ENCODE measurements at places on chromosomes 1 and 21. TPM values are rescaled to one million over a fixed set of nuclear protein-coding genes. Genes with fewer than 3 reads are reported as not detected.

DNA sequence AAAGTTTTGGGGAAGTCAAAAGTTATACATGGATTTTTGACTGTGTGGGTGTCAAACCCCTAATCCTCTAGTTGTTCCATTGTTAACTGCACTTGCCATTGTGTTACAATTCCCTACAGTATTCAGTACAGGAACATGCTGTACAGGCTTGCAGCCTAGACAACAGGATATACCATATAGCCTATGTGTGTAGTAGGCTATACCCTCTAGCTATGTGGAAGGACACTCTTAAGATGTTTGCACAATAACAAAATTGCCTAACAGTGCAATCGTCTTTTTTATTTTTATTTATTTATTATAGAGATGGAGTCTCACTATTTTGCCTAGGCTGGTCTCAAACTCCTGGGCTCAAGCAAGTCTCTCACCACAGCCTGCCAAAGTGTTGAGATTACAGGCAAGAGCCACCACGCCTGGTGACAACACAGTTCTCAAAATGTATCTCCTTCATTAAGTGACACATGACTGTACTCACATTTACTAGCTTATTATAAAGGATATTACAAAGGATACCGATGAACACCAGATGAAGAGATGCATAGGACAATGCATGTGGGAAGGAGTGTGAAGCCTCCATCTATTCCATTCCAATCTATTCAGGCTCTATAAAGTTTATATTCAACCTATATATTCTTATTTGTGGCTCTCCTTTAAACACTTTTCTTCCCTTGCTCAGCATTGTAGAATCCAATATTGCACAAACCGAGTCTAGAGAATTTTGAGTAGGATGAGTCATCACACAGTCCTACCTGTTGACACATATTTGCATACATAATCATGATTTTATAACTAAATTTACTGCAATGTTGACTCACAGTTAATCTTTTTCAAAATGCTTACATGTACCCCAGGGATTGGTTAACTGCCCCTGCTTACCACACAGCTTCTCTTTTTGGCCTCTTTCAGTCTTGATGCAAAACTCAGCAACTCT lies 28.4 kb upstream of the CEP350 start:
- H3K4me1 ChIP-seq = peaks cover 6% of the 10 kb centered on the region
- no peaks in the 10 kb centered on the region for H3K27me3 ChIP-seq
- H3K36me3 ChIP-seq = no peaks in the 10 kb centered on the region
- no peak overlapping the region for H3K4me3 ChIP-seq
- peak; percentile 59 for DNase-seq

The CELA2A gene
- total RNA-seq = not detected

GRCh38 chr1:218494449-218494852 lies 149.3 kb downstream of the TGFB2 start:
- no peaks in the 10 kb centered on the region for H3K36me3 ChIP-seq
- H3K4me3 ChIP-seq = no peak overlapping the region
- H3K27ac ChIP-seq = no peak overlapping the region
- H3K4me1 ChIP-seq = peaks cover 44% of the 10 kb centered on the region
- no peak for DNase-seq

DNA sequence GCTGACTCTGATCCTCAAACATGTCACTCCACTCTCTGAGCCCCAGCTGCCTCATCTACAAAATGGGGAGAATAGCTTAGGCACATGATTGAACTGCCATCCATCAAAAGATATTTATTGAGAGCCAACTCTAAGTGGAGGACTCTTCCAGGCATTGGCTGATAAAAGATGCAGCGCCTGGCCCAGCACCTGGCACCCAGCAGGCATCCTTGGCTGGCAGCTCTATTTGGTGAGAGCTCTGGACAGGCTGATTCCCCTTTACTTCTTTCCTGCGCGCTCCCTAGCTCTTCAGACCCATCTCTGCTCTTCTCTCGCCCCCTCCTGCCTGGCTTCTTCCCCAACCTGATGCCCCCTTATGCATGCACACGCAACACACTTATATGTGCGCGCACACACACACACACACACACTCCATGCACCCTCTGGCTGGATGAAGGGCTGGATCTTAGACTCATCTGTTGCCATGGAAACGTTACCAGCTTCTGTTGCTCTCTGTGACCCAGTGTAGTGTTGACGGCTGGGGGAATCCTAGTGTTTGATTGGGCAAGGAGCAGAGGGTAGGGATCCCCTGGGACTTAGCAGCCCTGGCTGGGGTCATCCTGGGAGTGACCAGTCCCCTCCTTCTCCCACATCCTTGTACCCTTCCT lies 49.3 kb downstream of the VWA5B1 start:
- H3K4me3 ChIP-seq = no peak overlapping the region
- H3K27ac ChIP-seq = no peak overlapping the region
- no peak for DNase-seq
- peaks cover 8% of the 10 kb centered on the region for H3K27me3 ChIP-seq

The PADI2 gene
- total RNA-seq = 0.48 TPM

DNA sequence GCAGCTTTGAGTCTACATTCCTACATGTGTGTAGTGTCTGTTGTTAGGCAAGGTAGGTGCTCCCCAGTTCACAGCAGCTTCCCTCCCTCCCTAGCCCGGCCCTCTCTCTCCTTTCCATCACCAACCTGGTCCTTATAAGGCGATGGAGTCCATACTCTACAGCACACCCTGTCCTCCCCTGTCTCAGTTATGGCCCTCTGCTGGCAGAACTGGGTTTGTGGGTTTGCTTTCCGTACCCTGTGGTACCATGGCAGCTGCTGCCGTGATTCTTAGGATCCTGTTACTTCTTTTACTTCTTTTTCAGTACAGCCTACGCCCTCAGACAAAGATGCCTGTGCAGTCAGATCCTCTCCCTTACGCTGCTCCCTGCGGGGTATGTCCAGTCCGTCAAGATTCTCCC lies 31.7 kb downstream of the AK5 start:
- no peaks in the 10 kb centered on the region for H3K27me3 ChIP-seq
- no peak overlapping the region for H3K27ac ChIP-seq
- no peak overlapping the region for H3K4me3 ChIP-seq
- no peaks in the 10 kb centered on the region for H3K4me1 ChIP-seq
- DNase-seq = no peak

DNA sequence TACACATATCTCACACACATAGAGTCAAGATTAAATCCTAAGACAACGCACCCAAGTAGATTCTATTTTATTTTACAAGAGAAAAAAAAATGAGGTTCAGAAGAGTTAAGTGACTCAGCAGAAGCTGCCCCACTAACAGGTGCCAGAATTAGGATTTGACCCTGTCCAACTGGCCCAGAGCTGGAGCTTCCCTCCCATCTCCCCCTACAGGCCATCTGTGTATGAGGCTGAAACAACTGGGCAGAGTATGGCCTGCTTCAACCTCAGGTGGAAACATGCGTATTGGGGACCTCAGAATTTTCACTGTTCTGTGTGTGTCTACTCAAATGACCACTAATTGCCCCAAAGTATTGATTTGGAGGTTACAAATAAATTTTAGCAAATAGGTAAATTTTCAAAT lies 29.9 kb downstream of the PSMG1 start:
- no peak for DNase-seq
- H3K36me3 ChIP-seq = no peaks in the 10 kb centered on the region
- no peak overlapping the region for H3K4me3 ChIP-seq
- no peak overlapping the region for H3K27ac ChIP-seq
- H3K4me1 ChIP-seq = peaks cover 9% of the 10 kb centered on the region

- peak overlapping the region; percentile 95 for H3K27ac ChIP-seq
- H3K36me3 ChIP-seq = no peaks in the 10 kb centered on the region
- H3K4me1 ChIP-seq = peaks cover 29% of the 10 kb centered on the region
- H3K27me3 ChIP-seq = no peaks in the 10 kb centered on the region
- H3K4me3 ChIP-seq = peak overlapping the region; percentile 24
- peak; percentile 85 for DNase-seq
These were observed 15.0 kb upstream of the SARS1 start for GRCh38 chr1:109198745-109199144.

DNA sequence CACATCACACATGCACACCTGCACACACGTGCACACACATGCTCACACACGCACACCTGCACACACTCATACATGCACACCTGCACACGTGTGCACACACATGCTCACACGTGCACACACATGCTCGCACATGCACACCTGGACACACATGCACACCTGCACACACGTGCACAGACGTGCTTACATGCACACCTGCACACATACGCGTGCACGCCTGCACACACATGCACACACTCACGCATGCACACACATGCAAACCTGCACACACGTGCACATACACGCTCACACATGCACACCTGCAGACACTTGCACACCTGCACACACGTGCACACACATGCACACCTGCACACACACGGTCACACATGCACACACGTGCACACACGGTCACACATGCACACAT lies 32.6 kb downstream of the CFAP74 start:
- H3K27ac ChIP-seq = no peak overlapping the region
- no peak for DNase-seq
- H3K4me1 ChIP-seq = no peaks in the 10 kb centered on the region
- H3K4me3 ChIP-seq = no peak overlapping the region
- H3K36me3 ChIP-seq = no peaks in the 10 kb centered on the region

DNA sequence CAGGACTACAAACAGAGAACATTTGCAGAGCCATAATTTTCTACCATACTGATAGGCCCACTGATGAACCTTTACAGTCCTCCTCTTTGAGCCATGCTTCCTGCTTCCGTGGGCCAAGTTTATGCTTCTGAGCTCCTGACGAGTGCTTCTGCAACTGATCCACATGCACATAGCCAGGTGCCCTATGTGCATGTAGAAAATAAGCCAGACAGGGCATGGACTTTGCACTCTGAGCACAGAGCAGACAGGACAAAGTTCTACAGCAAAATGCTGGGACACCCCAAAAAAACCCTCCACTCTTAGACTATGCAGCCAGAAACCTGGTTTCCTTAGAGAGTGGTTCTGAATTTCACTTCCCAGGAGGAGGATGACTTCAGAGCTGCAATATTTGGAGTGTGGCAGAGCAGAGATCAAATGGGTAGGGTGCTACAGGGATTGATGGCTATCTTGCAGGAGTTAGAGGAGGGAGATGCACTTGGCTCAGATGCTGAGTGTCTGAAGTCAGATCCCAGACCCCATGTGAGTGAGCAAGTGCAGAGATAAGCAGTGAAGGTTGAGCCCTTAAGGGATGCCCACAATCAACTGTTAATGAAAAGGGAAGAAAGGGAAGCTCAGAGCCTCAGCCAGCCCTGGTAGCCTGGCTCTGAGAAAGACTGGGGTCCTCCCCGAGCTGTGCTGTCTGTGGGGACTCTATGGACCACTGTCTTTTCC lies 230.9 kb downstream of the DUSP10 start:
- no peaks in the 10 kb centered on the region for H3K36me3 ChIP-seq
- H3K27ac ChIP-seq = no peak overlapping the region
- H3K4me1 ChIP-seq = no peaks in the 10 kb centered on the region
- H3K27me3 ChIP-seq = no peaks in the 10 kb centered on the region
- DNase-seq = no peak

- H3K36me3 ChIP-seq = no peaks in the 10 kb centered on the region
- H3K27ac ChIP-seq = no peak overlapping the region
- peak; percentile 38 for DNase-seq
- H3K4me1 ChIP-seq = peaks cover 7% of the 10 kb centered on the region
- H3K27me3 ChIP-seq = peaks cover 31% of the 10 kb centered on the region
These were observed 25.6 kb downstream of the ALPL start for GRCh38 chr1:21534674-21535378.

The SLC5A9 gene
- not detected for total RNA-seq

GRCh38 chr1:73674945-73675561 lies 522.9 kb downstream of the LRRIQ3 start:
- no peaks in the 10 kb centered on the region for H3K36me3 ChIP-seq
- H3K4me3 ChIP-seq = no peak overlapping the region
- no peaks in the 10 kb centered on the region for H3K4me1 ChIP-seq
- no peaks in the 10 kb centered on the region for H3K27me3 ChIP-seq

DNA sequence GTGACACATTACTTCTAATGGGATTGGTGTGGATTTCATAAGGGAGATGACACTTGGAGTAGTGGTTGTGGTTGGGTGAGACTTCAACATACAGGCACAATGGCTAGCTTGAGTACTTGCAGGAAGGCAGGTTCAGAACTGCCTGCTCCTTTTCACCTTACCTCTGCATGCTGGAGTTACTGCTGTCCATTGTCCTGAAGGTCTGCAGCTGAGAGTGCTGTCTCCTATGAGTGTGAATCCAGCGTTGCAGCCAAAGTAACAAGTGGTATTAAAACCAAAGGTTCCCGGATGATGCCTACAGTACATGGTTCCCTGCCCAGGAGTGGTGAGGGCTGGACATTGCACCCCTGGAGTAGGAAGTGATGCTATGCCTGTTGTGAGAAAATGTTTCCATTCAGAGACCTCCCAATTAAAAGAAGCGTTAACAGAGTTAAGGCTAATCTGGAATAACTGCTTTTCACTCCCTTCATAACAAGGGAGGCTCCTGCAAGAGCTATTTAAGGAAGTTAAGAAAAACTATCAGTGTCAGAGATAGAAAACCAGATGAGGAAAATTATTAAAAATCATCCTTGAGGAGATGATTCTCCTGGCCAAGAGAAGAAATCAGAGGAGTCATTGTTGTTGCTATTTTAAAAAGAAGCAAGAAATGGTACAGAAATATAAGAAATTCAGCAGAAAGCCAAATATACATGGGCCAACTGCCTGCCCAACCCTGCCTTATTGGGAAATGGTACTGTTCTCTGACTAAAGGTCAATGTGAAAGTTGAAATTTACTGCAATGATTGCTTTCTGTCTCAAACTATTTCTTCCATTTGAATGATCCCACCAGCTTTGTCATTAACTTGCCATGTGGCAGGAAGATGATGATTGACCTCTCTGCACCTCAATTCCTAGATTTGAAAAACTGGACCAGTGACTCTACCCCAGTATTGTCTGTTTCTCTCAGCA lies 9.8 kb upstream of the F5 start:
- H3K4me1 ChIP-seq = no peaks in the 10 kb centered on the region
- peak; percentile 29 for DNase-seq
- no peaks in the 10 kb centered on the region for H3K36me3 ChIP-seq

DNA sequence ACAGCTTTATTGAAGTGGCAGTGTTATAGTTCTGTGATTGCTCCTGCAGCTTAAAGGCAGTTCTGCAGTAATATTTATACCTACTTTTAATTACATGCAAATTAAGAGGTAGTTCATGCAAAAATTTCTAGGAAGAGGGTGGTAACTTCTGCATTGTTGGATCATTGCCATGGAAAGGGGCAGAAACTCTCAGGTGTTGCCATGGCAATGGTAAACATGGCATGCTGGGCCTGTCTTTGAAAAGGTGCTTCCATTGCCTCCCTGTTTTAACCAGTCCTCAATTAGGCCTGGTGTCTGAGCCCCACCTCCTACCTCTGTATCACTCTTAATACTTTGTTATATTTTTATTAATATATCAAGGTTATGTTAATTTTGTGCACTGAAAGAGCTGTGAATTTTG lies 104.7 kb downstream of the DISC1 start:
- no peak overlapping the region for H3K27ac ChIP-seq
- H3K27me3 ChIP-seq = no peaks in the 10 kb centered on the region
- H3K4me3 ChIP-seq = no peak overlapping the region
- no peaks in the 10 kb centered on the region for H3K36me3 ChIP-seq
- no peak for DNase-seq

The SPATA17 gene
- 1.6 TPM for total RNA-seq

All from astrocyte (in vitro differentiated cells and primary cell).